Common myeloid progenitor, CD34-positive (primary cell): ENCODE measurements at places on chromosomes 16 and 17.

- DNase-seq, result no peak
Measured at GRCh38 chr17:28563475-28563874, 7.8 kb downstream of the PIGS start.

DNA sequence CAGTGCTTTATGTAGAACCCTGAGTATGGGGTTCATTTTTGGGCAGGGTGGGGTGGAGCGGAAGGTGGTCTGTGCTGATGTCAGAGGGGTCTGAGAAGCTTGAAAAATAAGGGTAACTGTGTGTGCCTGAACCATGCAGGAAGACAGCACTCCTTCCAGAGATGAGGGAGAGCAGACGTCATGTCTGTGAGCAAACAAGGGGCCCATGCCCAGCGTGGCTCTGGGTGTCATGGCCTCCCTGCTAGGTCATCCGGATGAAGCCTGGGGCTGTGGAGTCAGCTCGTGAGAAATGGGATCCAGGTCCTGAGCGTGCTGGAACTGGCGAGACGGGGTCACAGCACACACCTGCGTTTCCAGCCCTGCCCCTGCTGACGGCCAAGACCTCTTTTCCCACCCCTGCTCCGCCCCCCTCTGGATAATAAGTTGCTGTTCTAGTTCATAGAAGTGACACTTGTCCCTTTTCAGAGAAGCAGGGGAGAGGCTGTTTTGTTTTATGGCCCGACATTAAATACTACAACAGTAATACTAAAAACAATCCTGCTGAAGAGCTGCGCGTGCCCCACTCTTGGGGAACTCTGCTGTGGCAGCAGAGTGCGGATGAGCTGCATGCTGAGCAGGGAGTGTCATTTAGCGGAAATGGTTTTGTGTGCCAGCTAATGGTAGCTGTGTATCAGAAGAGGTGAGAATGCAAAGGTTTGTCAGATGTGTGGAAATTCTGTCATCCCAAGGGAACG, 92.6 kb downstream of the RPTOR start:
- no peak for DNase-seq

GRCh38 chr16:19295393-19295792, 9.9 kb downstream of the CLEC19A start:
- no peak for DNase-seq

DNA sequence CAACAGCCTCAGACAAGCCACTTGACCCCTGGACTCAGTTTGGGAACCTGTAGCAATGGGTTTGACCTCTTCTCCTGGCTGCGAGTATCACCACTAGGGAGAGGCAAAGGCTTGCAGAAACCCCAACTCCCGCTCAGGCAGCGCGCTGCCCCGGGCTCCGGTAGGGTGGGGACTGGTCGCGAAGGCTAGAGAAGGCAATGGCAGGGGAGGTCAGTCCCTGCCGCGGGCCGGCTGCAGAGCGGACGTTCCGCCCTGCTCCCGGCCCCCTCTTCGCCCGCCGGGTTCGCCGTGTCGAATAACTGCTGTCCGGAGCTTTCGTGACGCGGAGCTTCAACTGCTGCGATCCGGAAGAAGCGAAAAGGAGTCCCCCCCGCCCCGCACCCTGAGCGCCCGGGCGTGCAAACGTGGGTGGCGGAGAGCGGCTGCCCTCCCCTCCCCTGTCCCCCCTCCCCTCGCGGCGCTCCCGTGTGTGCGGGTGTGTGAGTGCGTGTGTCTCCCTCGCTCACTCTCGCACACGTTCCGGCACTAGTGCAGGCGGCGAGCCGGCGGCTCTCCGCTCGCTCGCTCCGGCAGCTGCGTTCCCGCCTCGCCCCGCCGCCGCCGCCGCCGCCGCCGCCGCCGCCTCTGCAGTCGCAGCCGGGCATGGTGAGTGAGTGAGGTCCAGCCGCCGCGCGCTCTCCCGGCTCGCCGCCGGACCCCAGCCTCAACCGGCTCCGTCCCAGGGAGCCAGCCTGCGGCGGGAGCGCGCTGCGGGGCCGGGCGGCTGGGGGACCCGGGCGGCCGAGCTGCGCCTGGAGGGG, 772 bp upstream of the SHISA6 start:
- no peak for DNase-seq

DNA sequence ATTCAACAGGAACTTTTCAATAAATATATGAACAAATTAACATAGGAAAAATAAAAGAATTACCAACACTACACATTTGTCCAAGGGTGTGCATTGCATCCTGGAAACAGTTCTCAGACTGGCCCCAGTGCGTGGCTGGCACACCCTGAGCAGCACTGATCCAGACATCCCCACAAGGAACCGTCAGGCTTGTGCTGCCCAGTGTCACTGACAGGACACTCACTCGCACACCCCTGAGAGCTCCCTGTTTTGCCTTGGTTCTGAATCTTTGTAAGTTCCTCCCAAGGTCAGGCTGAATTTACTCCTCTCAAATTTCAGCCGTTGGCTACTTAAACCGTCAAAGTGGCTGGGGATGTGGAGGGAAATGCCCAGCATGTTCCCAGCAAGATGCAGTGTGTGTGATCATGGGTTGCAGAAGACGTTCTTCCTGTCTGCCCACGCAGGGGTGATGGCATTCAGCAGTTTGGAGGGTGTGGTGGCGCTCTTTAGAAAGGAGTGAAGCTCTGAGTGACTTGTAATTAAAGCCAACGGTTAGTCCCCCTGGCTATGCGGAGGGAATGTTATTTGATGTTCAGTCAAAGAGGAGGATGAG, 1.7 kb downstream of the MT2A start:
- no peak for DNase-seq

DNA sequence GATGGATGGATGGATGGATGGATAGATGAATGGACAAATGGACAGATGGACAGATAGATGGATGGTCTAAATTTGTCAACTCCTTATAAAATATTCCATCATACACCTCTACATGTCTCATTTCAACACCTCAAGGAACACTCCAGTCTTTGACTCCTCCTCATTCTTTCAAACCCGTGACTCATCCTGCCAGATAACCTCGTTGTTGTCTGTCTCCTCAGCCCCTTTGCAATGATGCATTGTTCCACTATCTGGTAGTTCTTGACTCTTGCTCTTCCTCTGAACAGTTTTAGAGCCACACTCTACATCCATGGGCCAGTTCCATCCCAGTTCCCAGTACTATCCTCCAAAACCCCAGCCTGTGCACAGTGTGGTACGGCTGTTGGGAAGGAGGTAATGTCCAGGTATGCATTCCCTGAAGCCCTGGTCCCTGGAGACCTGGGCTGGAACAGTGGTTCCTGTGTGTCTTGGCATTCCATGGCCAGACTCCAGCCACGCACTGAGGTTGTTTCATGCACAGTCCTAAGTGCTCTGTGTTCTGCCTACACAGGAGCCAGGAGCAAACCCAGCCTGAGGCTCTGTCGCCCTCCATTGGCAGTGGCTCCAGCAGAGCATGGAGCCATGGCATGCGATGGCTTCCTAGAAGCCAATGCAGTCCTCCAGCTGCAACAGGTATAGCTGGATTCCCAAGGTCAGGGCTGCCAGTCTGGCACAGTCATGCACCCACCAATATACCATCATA, 105.7 kb downstream of the C17orf67 start:
- no peak for DNase-seq

GRCh38 chr17:68248891-68249290, 1.0 kb downstream of the AMZ2 start:
- peak; percentile 73 for DNase-seq

- peak; percentile 99 for DNase-seq
Measured at GRCh38 chr16:57810197-57811031, 8.1 kb upstream of the KIFC3 start.

GRCh38 chr17:8225813-8226535, 15.6 kb upstream of the AURKB start:
- peak; percentile 56 for DNase-seq

DNA sequence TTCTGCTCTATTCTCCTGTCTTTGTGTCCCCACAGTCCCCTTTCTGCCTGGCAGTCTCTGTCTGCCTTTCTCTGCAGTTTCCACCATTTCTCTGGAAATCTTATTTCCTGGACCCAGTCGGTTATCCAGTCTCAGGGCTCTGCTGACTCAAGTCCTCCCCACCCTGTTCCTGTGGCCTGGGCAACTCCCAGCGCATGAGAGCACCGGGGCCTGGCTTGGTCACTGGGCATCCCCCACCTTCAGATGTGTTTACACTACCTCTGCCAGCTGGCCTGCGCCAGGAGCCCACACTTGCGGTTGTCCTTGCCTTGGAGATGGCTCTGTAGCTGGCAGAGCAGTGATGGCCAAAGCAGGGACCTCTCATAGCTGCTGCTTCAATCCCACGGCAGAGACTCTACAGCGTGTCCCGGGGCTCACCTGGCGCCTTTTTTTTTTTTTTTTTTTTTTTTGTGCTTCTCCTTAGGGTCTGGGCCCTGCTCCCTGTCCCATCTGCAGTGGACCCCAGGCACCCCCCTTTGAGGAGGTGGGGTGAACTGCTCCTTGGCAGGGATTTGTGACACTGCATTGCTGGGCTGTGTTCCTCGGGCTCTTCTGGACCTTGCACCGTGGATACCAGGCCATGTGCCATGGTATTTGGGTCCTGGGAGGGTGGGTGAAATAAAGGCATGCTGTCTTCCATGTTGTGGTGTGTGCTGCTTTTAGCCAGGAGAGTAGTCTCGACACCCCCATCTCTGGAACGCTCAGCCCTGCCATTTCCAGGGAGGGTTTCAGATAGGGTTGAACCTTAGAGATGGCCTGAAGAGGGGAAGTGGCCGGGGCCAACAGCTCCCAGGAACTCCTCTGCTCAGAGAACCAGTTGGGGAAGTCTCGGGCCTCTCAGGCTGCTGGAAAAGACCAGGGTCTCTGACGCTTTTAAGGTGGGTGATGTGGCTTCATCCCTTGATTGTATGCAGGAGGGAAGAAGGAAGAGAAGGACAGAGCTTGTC, 17.5 kb downstream of the GUCY2D start:
- no peak for DNase-seq

DNA sequence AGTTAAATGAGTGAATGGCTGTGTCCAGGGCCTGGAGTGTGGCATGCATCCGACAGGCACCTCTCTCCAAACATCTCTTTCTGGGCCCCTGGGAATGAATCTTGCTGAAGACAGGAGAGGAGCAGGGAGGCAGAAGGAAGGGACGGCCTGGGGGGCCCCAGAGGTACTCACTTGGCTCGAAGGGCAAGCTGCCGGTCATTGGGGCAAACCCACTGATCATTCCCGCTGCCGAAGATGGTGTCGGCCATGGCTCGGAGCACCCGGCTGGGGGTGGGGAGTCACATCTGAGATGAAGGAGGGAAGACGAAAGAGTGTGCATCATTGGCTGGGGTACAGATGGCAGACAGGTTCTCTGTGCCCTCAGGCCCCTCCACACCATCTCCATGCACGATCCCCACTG, 25.3 kb downstream of the RPH3AL start:
- DNase-seq, result no peak

GRCh38 chr16:68389006-68389405, 59.3 kb downstream of the SMPD3 start:
- no peak for DNase-seq

DNA sequence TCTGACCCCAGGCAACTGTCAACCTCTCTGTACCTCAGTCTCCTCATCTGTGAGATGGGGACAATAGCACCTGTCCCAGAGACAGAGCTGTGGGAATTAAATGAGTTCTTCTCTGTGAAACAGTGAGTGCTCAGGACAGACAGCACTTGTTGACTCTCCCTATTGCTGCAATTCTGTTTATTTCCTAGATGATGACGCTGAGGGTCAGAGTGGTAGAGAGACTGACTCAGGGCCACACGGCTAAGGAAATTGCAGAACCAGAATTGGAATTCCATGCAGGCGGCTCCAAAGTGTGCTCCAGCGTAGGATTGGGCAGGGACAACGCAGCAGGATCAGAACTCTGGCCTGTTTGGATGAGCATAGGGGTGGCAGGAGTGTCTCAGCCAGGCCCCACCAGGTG, 302.2 kb downstream of the C16orf95 start:
- DNase-seq, result no peak

DNA sequence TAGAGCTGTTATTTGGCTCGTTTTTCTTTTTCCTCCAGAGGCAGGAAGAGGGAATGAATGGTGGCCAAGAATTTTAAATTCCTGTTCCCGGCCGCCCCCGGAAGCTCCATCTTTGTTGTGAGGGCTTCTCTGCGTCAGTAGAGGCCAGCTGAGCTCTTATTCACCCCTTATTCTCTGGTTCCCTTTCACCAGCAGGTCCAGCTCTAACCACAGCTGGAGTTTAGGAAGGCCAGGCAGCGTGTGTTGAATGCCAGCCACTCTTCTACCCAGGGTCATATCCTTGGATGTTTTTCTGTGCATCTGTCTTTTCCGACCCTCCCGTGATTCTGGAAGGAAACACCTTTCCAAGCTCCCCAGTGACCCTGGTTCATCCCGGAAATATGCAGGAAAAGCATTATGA, 570.5 kb downstream of the WWOX start:
- DNase-seq, result no peak

DNA sequence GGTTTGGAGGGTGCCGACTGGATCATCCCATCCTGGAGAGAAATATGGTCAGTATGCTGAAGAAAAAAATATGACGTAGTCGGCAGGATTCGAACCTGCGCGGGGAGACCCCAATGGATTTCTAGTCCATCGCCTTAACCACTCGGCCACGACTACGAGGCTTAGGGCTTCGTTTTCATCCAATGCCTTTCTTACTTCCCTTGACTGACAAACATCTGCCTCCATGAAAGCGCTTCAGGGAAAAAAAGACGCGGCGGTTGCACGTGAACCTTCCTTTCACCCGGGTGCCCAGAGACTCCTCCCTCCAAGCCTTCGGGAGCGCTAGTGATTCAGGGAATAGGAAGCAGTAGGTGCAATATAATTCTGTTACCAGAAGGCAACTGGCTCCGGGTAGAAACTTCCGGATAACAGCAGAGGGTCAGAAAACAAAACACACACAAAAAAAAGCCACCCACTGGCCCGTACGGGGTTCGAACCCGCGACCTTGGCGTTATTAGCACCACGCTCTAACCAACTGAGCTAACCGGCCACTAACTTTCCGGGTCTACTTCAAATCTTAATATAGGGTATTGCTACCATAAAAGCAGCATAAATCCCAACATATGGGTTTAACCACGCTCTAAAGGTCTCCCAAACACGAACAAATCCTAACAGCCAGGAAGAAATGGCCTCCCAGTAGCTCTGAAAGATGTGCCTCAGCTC, 16.3 kb upstream of the AURKB start:
- DNase-seq, result peak; percentile 82

DNA sequence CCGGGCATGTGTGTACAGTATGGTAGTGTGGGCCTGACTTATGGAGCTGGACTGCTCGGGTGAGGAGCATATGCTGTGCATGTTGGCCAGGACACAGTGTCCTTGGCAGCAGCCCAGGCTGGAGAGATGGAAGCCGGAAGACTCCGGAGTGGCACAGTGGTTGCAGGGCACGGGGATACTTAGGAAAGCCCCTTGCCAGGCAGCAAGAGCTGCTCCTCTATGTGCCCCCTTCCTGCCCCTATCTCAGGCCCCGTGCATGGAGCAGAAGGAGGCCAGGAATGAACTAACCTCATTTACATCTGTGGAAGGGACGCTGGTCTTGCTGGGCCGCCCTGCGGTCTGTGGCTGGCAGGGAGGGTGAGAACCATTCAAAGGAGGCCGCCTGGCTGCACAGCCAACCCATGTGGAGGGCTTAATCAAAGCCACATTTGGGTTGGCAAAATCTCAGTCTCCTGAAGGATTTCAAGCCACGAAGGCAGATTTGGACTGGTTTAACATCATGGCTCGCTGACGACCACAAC, 32.2 kb upstream of the RCVRN start:
- no peak for DNase-seq

DNA sequence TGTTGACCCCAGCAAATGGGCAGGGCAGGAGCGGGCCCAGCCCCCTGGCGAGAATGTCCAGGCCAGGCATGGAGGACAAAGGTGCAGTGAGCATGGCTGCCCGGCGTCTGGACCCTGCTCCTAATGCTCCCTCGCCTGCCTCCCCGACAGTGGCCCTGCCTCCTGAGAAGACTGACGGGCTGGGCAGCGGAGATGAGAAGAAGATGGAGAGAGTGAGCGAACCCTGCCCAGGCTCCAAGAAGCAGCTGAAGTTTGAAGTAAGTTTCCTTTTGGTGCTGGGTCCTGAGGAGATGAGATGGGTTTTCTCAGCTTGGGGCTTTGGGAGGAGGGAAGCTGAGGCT, 59.7 kb downstream of the SNX20 start:
- no peak for DNase-seq
